Coronary artery (tissue), 2 donors: ENCODE measurements at places on chromosomes 2 and 18.

DNA sequence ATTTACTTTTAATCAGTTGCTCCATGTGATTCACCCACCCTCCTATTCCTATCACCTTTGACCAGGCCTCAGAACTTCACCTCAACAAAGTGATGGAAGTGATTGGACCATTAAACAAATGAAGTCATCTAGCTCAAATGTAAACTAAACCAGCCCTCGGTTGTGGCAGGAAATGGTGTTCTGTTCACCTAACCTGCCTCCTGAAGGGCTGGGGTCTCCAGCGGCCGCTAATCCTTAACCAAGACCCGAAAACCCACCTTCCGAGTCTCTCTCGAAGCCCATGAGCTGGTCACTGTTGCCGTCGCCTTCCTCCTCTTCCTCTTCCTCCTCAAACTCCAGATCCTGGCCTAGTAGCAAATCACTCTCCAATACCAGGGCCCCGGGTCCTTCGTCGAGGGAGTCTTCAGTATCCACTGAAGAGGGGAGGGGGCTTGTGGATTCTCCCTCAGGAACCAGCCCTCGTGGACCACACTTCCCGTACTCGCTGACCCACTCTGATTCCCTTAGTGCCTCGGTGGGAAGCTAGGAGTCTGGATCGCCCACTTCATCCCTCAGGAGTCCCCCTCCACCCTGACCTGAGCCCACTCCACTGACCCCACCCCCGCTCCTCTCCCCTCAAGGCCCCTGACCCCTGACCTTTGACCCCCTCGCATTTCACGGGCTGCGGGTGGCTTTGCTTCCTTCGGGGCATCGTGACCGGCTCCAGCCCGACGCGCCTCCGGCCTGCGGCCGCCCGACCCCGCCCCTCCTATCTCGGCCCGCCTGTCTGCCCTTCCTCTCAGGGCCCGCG, 503 bp downstream of the ZNF513 start:
- DNase-seq = peak; percentile 89

DNA sequence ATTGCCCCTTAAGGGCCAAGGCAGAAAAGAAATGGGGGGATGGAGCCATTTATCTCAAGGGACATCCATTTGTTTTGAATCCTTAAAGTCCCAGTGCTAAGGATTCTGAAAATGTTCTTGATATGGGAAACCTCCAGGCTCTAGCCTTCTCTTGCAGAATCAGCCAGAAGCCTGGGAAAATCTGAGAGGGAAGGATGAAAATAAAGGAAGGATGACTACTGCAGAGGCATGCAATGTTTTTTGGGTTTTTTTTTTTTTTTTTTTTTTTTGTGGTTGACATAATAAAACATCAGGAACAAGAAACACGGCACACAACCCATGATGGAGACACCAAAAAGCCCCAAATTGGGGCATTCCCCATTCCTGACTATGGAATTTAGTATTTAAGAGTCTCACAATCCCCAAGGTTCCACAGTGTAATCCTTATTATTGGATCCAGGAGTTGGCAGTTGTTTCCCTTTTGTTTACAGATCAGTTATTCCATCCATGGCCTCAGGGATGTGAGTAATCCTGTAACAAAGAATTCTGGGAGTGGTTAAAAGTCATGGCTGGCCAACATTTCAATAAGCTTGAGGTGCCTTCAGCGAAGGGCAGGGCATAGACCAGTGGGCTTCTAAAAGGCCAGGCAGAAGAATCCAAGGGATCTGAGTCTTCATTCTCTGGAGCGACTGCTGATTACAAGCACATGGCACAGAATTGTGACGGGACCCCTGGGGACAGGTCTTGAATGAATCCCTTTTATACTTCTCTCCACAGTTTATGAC, 337.5 kb downstream of the GULP1 start:
- DNase-seq = no peak

GRCh38 chr2:175523001-175523400, 341.5 kb upstream of the ATP5MC3 start:
- DNase-seq = no peak

GRCh38 chr2:241558532-241559322, at the start of gene BOK:
BOK (plus strand) TSS chr2:241558745; CDS start chr2:241559484, 739 bp downstream.
- DNase-seq = peak; percentile 85

GRCh38 chr2:38268691-38269327, 108.3 kb downstream of the ATL2 start:
- DNase-seq = peak; percentile 49

DNA sequence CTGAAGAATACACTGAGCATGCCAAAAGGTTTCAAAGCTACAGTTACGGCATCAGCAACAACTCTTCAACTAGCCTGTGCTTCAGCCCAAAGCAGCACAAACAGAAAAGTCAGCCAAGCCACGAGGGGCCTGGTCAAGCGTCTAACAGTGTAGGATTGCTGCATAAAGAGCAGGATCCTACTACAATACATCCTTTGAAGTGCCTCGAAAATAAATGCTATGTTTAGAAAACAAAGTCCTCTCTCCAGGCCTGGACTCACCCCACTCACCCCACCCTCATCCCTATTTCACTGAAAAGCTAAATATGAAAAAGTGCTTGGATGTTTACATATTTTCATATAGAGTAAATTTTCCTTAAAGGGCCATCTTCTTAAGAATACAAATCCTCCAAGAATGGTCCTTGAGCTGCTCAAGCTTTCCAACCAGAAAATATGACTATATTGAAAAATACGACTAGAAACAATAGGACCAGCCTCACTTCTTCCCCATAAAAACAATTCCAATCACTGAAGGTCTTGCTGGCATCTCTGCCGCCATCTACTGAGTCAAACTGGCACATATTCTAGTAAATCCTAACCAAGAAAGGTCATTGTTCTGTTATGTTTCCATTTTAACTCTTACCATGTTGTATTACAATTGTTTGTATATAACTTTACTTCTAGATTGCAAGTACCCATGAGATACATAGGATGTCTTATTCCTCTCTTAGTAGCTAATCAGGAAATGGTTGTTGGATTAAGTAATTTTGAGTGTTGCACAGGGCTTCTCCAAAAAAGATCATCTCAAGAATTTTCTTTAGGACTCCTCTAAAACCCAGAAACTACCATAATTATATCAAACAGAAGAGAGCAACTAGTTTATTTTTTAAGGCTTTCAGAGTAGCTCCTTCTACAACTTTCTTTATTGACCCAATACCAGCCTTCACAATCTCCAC, 63.6 kb downstream of the CLHC1 start:
- no peak for DNase-seq

DNA sequence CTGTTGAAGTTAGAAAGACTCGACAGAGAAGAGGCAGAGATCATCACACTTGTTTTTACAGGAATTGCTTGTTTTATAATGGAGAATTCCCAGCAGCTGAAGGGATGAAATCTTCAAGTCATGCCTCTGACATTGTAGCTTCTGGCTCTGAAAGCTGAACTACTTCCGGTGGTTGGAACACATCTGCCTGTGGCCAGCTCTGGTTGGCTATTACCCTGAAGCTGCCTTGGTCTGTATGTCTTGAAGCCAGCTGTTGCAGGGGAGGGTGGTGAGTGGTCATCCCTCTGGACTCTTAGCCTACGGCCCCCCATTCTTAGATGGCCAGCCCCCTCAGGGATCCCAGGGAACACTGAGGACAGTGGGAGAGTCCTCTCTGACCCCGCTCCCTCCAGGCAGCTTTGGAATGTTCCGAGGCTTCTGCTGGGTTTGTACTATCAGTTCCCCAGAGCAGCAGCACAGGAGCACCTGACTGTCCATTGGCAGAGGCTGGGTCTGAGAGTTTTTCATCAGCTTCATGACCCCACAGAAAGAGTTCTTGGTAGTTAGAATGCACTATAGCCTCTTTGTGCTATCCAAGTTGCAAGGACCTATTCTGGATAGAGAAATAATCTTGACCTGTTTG, 87.4 kb upstream of the CAPN13 start:
- no peak for DNase-seq

GRCh38 chr2:33015421-33016142, 68.8 kb downstream of the LTBP1 start:
- no peak for DNase-seq

GRCh38 chr2:51258301-51258700, 226.4 kb upstream of the NRXN1 start:
- no peak for DNase-seq

- peak; percentile 28 for DNase-seq
These were observed 292.6 kb downstream of the PRKCE start for GRCh38 chr2:45944074-45944473.

DNA sequence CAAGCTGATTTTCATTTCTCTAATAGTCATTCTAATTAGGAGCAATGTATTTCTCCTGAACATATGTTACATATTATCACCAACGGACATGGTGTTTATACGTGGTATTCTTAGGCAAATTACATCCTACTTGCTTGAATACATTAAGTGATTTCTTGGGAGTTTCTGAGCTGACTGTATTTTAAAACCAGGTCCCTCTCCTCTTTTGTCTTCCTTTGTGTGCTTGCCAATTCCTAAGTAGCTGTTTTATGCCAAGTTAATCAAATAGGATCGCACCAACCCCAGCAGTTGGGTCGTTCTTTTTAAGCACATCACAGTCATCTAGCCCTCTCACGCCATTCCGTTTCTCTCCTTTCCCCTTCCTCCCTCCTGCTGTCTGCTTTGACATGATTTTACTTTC, 75.4 kb upstream of the MAP2 start:
- DNase-seq = no peak

DNA sequence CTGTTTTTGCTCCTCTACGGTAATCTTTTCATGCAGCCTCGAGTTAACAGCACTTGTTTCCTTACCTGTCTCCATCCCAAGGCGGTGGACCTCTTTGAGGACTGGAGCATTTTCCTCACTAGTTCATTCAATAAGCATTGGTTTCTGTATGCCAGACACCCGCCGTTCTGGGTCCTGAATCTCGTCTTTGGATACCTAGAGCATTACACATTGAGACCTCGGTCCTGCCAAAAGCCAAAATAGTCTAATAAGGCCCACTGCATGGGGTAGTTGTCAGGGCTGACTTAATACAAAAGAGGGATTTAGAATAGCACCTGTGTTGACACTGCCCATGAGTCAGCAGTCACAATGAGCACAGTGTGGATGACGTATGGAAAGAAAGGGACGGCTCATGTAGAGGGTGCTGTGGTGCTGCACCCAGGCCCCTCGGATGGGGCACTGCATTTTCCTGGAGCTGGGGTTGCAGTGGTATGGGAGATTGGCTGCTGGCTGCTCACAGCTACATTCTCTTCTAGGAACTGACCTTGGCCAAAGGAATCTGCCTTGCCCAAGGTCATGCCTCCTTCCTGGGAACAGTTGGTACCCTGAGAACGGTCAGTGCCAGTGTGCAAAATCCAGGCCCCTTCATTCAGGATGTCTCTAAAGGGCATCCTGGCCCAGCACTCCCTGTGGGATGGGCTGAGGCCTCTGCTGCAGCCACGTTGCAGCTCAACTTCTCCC, 126.9 kb upstream of the NCK2 start:
- no peak for DNase-seq

GRCh38 chr2:200703127-200703925, 108.4 kb upstream of the BZW1 start:
- no peak for DNase-seq

DNA sequence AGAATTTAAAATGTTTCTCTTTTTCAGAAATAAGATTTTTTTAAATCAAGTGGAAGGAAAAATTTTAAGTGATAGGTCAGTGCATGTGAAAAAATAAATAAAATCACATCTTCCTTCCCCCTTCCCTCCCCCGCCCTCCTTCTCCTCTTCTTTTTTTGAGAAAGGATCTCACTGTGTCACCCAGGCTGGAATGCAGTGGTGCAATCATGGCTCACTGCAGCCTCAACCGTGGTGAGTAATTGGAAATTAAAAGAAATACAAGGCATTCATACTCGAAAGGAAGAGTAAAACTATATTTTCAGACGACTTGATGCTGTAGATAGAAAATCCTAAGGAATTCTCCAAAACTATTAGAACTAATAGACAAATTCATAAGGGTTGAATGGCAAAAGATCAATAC, 16.9 kb upstream of the CRACDL start:
- DNase-seq = no peak

DNA sequence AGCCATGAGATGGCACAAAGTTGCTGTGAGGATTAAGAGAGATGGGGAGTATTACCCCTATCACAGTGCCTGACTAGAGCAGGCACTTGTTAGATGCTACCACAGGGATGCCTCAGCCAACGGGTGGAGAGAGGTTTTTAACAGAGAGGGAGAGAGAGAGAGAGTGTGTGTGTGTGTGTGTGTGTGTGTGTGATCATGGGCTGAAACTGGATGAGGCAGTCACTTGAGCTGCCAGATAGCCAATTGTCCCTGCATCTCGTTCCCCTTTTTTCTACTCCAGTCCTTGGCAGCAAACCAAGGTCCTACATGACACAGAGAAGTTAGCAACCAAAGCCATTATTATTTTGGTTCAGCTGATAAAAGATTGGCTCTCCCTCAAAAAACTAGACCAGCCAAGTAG, 3.0 kb downstream of the CD8A start:
- DNase-seq = no peak

DNA sequence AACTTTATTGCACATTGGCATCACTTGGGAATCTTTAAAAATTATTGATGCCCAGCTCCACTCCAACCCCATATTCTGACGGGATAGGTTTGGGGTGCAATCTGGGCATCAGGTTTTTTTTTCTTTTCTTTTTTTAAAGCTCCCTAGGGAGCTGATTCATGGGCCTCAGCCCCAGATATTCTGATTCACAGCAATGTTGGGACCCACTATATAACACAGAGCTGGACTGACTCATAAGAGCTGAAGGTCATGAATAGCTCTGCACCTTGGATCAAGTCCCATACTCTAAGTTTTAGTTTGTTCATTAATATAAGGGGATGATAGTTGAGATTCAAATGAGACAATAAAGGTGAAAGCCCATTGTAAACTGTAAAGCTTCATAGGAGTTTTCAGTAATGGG, 191.1 kb upstream of the REV1 start:
- no peak for DNase-seq

DNA sequence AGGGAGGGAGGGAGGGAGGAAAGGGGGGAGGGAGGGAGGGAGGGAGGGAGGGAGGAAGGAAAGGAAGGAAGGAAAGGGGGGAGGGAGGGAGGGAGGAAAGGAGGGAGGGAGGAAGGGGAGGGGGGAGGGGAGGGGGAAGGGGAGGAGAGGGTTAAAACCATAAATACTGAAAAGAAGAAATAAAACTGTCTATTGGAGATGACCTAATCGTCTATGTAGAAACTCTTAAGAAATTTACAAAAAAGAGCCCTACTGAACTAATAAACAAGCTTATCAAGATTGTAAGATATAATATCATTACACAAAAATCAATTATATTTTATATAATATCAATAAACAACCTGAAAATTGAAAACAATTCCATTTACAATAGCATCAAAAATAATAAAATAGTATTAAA, 32.3 kb upstream of the CTDP1 start:
- DNase-seq = no peak

GRCh38 chr2:14960686-14961324, 328.3 kb downstream of the LRATD1 start:
- no peak for DNase-seq

- DNase-seq = no peak
These were observed 23.6 kb upstream of the SOS1 start for GRCh38 chr2:39144416-39144815.

GRCh38 chr2:103873716-103874351, 980.1 kb upstream of the POU3F3 start:
- DNase-seq = no peak

DNA sequence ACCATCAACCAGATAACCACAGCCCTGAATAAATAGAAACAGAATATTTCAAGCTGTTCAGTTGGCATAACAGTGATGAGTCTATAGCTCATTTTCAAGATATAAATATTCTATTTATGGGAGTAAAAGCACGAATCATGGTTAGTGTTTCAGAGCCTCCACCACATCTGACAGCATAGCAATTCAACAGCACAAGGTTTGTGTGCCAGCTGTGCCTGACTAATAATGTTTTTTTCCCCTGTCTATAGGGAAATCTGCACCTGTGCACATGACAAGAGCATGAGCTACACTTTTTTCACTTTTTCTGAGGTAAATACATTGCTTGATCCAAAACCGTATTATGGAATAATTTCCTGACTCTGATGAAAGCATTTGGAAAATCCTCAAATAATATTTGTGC, 251.3 kb downstream of the RPIA start:
- no peak for DNase-seq
